ENCODE measurements at places on chromosomes 16 and 17.
A peak's percentile ranks its signal among the peaks of the same experiment; 100 is the strongest.

DNA sequence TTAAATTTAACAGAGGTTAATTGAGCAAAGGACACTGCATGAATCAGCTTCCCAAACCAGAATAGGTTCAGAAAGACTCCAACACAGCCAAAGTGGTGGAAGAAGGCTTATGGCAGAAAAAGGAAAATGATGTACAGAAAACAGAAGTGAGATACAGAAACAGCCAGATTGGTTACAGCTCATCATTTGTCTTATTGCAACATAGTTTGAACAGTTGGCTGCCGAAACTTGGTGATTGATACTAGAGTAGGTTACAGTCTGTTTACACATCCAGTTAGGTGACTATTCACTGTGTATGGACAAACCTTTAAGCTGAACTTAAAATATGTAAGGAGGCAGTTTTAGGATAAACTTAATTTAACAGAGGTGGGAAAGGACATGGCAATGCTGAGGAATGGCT is 18.3 kb downstream of the TMEM100 start:
- no peak for DNase-seq

- no peak for DNase-seq
Observed at GRCh38 chr16:88023786-88024185, 72.6 kb downstream of the BANP start.

- no peak for DNase-seq
Observed at GRCh38 chr17:11909348-11909747, 87.9 kb downstream of the ZNF18 start.

GRCh38 chr16:68539711-68540239 is 684 bp downstream of the ZFP90 start:
- DNase-seq: peak; percentile 51

DNA sequence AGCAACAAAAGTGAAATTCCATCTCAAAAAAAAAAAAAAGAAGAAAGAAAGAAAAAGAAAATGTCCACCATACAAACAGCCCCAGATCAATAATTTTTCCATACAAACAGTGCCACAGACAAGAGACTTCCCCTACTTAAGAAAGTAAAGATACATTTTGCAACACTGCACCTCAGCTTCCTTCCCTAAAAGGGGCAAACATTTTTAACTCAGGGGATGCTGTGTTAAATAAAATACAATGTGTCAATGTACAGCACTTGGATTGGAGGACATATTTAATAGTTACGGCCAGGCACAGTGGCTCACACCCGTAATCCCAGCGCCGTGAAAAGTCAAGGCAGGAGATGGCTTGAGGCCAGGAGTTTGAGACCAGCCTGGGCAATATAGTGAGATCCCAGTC is 22.3 kb downstream of the MYH11 start:
- no peak for DNase-seq

DNA sequence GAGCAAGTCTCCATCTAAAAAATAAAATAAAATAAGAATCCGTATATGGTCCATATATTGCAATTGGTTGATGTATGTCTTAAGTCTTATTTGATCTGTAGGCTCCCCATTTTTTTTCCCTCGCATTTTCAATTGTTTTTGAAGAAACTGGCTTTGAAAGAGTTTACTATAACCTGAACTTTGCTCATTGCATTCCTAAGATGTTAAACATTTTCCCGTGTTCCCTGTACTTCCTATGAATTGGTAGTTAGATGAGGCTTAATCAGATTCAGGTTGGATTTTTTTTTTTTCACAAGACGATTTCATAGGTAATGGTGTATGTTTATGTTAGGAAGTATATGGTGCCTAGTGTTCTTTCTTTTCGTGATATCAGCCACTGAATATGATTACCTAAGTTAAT is 3.3 kb downstream of the LRRC36 start:
- no peak for DNase-seq

- no peak for DNase-seq
Observed at GRCh38 chr17:51365090-51365489, 104.7 kb downstream of the UTP18 start.

GRCh38 chr16:49596068-49596467 is 222.5 kb downstream of the C16orf78 start:
- DNase-seq: peak; percentile 40

DNA sequence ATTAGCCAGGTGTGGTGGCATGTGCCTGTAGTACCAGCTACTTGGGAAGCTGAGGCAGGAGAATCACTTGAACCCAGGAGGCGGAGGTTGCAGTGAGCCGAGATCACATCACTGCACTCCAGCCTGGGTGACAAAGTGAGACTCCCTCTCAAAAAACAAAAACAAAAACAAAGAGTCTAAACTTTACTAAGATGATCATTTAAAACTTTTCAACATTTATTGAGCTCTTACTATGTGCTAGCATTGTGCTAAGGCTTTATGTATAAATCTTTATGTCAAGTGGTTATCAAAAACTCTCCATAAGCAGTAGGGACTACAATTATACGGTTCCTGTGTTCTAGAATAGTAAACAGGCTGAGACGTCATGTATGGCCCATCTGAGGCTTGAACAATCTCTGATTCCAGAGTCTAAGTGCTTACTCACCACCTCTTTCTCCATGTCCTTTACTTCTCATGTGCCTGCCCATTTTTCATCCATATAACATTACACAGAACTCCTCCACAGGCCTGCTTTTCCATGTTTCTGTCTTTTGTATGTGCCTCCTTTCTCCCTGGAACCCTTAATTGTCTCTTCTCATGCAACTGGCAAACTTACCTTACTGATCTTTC is 66.7 kb downstream of the NUP88 start:
- no peak for DNase-seq

DNA sequence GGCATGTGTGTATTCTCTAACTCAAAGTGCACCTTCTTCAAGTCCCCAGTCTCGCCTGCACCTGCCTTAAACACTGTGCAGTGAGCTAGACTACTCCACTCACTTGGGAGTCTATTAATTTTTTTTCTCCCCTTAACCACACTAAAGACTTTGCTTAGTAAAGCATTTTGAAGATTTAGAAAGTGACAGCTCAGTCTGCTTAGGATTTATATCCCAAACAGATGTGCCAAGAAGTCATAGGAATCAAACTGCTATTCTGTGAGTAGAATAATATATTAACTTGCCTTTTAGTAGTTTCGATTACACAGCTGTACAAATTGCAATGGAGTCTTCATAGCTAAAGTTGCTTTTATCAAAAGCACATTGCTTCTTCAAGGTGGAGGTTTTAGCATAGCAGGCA is 47.2 kb upstream of the MED13 start:
- peak; percentile 5 for DNase-seq

GRCh38 chr17:9628509-9628908 is 16.8 kb upstream of the USP43 start:
- DNase-seq: no peak

GRCh38 chr17:31824766-31825360 is 34.2 kb downstream of the COPRS start:
- DNase-seq: no peak

- no peak for DNase-seq
Observed at GRCh38 chr17:48382989-48383388, 47.0 kb downstream of the SKAP1 start.

GRCh38 chr17:27996202-27997043 is 46.1 kb upstream of the NLK start:
- peak; percentile 71 for DNase-seq

DNA sequence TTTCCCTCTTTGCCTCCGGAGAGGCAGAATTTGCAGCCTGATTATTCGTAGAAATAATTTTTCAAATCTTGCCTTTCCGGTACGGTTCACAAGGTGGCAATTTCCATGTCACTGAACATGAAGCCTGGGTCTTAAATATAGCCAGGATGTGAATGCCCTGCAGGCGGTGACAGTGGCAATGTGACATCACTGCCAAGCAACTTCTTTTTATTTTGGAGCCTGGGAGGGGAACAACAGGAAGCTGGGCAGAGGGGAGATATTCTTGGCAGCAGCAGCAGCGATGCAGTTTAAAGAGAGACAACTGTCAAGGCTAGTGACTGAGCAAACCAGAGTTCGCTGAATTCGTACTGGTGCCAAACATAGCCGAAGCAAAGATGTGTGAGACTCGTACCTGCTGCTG is 171.1 kb downstream of the SNX29 start:
- DNase-seq: peak; percentile 65

- DNase-seq: peak; percentile 45
Observed at GRCh38 chr16:67100569-67101310, 9.0 kb upstream of the PHAF1 start.

- no peak for DNase-seq
Observed at GRCh38 chr17:66957951-66958579, 6.4 kb upstream of the CACNG4 start.

DNA sequence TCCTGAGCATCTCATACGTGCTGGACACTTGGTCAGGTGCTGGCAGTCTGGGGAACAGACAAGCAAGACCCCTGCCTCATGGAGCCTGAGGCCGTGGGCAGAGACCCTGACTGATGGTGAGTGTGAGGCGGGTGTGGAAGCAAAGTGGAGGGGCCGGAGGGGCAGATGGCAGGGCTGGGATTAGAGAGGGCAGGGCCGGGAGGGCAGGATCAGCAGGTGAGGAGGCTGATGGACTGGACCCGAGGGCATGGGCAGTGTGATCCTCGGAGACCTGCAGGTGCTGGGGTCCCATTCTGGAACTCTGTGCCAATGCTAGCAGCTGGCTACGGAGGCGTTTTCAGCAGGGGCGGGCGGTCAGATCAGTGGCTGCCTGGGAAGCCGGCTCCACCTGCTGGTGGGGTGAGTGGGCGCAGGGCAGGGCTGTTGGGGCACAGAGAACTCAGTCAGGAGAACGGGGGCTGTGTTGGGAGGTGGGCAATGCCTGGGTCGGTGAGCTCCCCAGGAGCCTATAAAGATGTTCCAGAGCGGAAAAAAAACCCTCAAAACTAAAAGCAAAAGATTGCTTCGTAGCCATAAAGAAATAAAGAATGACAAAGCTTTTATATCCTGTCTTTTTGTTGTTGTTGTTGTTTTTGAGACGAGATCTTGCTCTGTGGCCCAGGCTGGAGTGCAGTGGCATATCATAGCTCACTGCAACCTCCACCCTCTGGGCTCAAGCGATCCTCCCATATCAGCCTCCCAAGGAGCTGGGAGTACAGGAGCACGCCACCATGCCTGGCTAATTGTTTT is 8.9 kb upstream of the C16orf74 start:
- no peak for DNase-seq

- DNase-seq: no peak
Observed at GRCh38 chr17:35489944-35490343, 41.4 kb upstream of the SLFN13 start.

DNA sequence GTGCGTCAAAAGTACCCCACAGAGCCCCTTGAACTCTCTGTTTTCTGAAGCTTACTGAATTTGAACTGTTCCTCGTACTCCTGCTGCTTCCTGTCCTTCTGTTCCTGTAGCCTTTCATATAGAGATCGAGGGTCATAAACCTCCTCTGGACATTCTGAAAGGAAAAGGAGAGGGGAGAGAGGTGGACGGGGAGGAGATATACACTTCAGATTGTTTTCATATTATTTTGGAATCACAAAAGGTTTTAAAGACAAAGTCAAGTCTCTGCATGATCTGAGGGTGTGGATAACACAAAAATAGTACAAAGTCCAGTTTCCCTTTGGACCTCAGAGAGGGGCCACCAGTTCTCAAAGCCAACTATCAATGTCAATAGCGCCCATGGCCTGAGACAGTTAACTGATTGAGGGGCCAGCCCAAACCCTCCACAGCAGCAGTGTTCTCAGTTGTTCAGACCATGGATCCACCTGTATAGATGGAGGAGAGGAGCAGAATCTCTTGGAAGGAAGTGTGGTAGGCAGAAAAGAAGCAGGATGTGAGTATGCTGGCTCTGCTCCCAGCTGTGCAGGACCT is 13.0 kb downstream of the PSME3IP1 start:
- no peak for DNase-seq

- DNase-seq: no peak
Observed at GRCh38 chr17:75895370-75896155, 1.2 kb downstream of the TRIM65 start.

DNA sequence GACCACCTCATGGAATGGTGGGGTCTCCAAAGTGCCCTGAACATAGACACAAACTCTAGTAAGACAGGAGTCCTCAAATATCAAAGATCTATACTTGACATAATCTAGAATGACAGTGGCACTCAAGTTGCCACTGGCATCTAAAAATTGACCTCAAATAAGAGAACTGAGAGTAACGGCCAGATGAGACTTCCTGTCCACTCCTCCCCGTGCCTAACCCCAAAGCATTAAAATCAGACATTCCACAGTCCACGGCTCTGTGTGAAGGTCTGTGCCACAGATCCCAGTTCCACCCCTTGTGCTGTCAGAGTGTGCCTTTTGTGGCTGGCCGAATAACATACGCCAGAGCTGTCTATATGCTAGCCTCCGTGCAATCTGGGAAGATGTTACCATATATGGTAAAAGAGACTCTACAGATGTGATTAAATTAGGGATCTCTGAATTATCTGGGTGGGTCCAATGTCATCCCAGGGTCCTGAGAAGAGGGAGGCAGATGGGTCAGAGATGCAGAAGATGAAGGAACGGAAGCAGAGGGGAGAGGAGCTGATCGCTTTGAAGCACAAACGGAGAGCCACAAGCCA is 21.0 kb upstream of the EVPL start:
- DNase-seq: no peak

All from brain (organoid and tissue), 16 donors.